ENCODE measurements at places on chromosomes 1 and 21.

GRCh38 chr21:39851002-39851618, 16.1 kb upstream of the PCP4 start:
- no peak for DNase-seq

DNA sequence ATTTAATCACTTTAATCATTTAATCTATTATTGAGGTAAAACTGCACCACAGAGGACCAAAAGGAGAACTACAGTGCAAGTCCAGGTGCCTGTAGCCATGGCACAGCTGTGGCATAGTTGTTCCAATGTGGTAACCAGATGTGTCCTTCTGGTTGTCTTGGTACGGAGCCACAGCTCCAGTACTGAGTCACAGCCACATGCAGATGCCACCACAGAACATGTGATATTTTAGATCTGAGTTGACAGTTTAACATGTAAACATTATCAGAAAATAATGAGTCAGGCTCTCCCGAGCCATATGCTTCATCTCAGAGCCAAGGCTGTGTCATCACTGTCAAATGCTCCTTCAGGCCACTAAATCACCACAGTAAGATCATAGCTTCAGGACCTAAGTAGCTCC, 56.4 kb upstream of the RGS7 start:
- DNase-seq = no peak

- no peak for DNase-seq
These were observed 24.0 kb downstream of the MRAP start for GRCh38 chr21:32322676-32323075.

DNA sequence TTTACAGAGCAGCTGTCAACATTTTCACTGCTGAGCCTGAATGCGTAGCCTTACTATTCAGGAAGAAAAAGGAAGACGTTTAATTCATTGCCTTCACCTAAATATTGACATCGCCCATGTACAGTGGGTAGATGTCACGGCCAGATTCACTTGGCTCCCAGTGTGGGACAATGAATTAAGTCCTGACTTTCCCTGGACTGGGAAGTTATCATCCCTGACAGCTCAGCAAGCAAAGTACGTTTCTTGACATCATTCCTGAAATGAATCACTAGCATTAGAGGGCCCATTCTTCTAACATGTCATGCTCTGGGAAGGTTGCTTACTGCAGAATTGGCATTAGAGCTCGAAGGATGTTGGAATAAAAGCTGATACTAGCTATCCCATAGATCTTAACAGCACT, 37.8 kb downstream of the LRRC53 start:
- DNase-seq = no peak

GRCh38 chr1:8078176-8078671, 52.1 kb upstream of the ERRFI1 start:
- no peak for DNase-seq

GRCh38 chr1:46606255-46606965, 2.3 kb upstream of the MKNK1 start:
- peak; percentile 33 for DNase-seq

DNA sequence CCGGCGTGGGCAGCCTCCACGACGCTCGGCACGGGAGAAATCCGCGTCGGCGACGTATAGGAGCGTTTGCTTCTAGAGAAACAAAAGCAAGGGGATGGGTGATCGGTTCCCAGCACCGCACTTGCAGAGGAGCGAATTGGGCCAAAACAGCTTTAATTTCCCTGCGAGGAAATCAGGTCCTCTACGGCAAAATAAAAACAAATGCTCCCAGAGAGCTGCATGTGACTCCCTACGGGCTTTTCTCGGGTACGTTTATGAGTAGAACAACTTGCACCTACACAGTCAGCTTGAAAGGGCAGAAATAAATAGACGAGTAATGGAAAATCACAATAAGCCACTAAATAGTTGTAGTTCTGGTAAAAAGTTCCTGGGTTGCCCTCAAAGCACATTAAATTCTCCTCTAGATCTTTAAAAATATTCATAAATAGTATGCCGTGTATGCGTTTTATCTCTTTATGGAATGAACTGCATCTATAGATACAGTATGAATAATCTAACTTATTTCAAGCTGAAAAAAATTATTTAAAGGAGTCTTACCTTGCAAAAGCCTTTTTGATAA, 1.2 kb downstream of the NHLH2 start:
- peak; percentile 84 for DNase-seq

DNA sequence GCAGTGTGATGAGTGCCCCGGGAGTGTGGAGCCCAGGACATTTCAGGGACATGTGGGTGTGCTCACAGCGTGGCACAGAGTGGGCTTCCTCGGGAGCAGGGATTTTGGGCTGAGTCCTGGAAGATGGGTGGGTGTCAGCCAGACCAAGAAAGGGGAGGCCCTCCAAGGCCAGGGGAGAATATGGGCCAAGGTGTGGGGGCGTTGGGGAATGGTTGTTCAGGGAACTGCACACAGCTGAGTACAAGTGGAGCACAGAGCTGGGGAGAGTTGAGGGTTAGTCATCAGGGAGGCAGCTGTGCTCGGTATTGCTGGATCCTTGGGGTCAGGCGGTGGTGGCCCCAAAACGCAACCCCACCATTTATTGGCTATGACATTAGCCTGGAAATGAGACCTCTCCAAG, 5.5 kb downstream of the POGK start:
- DNase-seq = no peak

- DNase-seq = no peak
These were observed 17.4 kb upstream of the GNG12 start for GRCh38 chr1:67850611-67851075.

DNA sequence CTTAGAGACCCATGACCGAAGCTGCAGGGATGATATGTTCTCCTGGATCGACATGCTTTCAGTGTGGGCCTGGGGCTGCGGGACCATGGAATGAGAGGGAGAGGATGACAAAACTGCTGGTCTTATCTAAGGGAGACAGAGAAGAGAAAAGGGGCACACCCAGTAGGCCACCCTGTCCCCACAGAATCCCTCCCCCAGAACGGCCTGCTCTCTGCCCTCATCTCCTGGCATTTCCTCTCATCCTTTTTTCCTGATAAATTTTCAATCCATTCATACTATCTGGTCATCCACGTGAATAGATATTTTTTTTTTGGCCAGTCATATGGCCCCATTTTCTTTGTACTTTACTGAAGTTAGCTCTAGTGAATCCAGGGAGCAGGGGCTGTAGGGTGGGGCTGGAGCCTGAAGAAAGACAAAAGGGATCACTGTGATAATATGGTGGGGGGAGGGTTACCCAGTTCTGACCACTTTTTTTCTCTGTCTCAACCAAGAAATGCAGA, at the start of gene PKLR:
TSS of gene PKLR (minus strand) at position 97 of the 500 bp plus-strand sequence. CDS start at position 54, 43 bp downstream.
- no peak for DNase-seq

DNA sequence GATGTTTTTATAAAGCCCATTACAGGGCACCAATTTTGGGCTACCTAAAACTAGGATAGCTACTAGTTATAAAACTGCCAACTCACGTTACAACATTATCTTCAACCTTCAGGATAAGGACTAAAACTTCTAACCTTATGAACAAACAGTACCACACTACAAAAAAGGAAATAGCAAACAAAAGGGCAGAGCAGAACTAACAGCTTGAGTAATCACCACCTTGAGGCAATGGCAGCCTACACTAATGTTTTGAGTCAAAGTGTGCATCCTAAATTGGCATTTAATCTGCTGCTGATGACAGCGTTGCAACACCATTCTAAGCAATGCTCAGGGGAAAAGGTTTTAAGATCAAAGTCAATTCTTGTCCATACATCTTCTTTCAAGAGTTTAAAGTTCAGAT, 27.2 kb downstream of the PTP4A2 start:
- DNase-seq = peak; percentile 72

GRCh38 chr1:234777856-234778220, 167.9 kb upstream of the IRF2BP2 start:
- DNase-seq = no peak

DNA sequence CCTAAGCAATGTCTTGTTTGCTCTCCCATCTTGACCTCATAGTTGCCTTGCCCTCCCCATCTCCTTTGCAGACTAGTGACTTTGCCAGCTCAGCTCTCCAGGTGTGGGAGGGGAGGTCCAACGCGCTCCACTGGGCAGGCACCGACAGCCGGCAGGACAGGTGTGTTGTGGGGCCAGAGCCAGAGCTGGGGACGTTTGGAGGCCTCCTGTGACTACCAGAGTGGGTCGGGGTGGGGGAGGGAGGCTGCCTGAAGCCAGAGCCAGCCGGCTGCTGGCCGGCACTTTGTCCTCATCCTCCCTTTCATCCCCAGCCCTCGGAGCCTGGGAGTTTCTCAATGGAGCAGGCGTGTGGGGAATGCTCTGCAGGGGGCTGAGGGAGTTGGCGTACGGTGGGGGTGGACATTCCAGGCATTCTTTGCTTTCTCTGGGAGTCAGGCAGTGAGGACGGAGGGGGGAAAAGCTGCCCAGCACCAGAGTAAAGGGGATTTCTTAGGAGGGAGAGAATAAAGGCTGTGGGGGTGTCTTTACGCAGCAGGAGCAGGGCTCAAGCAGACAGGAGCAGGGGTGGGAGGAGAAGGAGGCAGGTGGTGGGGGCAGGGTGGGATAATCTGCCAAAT, 20.2 kb downstream of the NUAK2 start:
- peak; percentile 85 for DNase-seq

- DNase-seq = no peak
These were observed 8.7 kb downstream of the PLA2G2D start for GRCh38 chr1:20110679-20111078.

DNA sequence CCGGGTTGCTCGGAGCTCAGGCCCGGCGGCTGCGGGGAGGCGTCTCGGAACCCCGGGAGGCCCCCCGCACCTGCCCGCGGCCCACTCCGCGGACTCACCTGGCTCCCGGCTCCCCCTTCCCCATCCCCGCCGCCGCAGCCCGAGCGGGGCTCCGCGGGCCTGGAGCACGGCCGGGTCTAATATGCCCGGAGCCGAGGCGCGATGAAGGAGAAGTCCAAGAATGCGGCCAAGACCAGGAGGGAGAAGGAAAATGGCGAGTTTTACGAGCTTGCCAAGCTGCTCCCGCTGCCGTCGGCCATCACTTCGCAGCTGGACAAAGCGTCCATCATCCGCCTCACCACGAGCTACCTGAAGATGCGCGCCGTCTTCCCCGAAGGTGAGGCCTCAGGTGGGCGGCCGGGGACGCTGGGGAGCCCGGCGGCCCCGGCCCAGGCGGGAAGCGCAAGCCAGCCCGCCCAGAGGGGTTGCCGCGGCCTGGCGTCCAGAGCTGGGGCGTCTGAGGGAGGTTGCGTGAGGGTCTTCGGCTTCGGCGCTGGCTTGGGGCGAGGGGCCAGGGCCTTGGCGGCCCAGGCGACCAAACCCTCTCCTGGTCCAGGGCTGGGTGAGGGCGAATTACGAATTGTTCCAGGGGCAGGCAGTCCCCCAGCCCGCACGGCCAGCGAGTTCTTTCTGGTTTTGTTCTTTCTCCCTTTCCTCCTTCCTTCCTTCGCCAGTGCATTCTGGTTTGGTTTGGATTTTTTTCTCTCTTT, 805 bp downstream of the SIM2 start:
- no peak for DNase-seq

DNA sequence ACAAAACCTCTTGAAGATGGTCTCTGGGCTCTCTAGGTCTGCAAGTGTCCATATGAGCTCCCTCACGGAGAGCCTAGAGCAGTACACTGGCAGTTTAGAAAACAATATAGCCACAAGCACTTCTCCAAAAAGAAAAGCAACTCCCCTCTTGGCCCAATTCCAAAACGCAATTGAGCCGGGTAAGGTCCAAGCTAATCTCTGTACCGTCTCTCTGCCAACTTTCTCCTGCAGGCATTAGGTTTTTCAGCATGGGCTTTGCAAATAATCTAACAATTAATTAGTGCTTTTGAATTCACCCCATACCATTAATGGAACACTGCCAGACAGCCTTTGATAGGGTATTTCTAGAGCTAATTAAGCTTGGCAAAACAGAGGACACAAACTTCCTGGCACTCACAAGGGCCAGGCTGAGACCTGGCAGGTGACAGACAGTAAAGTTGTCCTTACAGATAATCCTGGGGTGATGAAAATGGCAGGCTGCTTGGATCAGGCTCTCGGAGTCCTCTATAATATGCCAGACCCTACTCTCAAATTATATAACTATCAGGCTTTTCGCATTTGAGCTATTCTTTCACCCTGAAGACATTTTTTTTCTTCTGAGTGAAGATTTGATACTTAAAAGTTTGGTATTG, 39.8 kb downstream of the TGFBR3 start:
- DNase-seq = peak; percentile 86

DNA sequence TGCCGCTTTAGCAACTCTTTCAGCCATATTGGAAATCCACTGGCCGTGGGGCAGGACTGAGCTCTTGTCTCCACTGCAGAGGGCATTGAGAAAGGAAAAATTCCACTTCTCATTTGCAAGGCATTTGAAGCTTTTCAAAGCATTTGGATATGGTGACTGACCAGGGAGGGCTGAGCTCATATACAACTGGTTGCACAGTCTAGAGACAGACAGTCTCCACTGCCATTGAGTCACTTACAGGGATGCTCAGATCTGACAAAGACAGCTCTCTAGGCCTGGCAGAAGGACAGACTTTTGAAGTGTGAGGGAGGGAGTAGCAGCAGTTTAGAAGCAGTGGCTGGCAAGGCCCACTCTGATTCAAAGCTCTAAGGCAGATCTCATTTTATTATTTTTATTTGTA, 24.2 kb downstream of the NCF2 start:
- no peak for DNase-seq

- peak; percentile 7 for DNase-seq
These were observed 1013.8 kb downstream of the PLA2G4A start for GRCh38 chr1:187842406-187843165.

DNA sequence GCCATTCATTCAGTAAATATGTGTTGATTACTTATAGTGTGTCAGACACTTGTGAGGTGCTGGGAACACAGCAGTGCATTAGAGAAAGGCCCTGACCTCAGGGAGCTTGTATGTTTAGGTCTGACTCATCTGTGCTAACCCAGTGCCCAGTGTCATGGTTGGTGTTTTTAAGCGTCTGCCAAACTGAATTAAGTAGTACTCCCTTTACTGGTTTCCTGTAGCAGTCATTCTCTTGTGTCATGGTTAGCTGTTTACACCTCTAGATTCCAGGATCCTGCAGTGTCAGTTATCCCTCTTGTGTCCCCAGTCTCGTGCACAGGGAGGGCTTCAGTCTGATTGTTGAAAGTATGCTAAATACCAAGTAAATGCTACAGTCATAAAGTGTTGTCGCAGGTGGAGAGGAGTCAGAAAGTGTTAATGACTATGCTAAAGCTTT, 14.2 kb downstream of the UCK2 start:
- DNase-seq = no peak

DNA sequence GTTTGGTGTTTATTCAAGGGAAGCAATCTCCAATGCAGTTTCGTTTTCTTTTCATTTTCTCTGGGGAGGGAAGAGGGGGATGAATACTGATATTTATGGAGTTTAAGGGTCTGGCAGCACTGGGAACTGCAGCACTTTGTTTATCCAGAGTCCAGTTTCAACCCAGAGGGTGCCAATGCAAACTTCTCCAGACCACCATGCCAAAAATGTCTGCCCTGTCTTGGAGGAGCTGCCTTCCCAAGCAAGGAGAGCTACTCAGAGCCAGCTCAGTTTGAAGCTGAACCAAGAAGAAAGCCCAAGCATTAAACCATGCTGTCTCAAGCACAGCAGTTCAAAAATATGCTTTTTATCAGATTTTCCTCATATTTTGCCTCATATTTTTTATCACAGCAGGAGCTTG, 589.7 kb downstream of the LMO4 start:
- DNase-seq = no peak
